ENCODE measurements at places on chromosomes 6 and 20. TPM values are rescaled to one million over a fixed set of nuclear protein-coding genes. Genes with fewer than 3 reads are reported as not detected.
A peak's percentile ranks its signal among the peaks of the same experiment; 100 is the strongest.

DNA sequence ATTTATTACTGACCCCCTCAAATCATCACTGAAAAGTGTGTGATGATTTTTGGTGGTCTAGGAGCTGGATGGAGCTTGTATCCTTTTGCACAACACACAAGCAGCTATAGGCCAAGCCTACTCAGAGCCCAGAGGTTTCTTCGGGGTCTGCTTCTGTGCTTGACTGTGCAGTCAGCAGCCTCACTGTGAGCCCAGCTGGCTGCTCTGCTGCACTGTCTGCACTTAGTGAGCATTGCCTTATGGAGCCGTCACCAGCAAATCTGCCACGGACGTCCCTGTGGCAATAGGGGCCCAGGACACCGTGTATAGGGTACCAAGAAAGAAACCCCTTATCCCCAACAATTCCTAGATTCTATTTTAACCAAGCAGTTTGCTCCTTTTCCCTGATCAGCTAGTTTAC, 38.6 kb upstream of the GMPR start:
- H3K4me3 ChIP-seq = no peak overlapping the region
- H3K36me3 ChIP-seq = no peaks in the 10 kb centered on the region
- peaks cover 15% of the 10 kb centered on the region for H3K27me3 ChIP-seq
- H3K4me1 ChIP-seq = no peaks in the 10 kb centered on the region
- DNase-seq = no peak

DNA sequence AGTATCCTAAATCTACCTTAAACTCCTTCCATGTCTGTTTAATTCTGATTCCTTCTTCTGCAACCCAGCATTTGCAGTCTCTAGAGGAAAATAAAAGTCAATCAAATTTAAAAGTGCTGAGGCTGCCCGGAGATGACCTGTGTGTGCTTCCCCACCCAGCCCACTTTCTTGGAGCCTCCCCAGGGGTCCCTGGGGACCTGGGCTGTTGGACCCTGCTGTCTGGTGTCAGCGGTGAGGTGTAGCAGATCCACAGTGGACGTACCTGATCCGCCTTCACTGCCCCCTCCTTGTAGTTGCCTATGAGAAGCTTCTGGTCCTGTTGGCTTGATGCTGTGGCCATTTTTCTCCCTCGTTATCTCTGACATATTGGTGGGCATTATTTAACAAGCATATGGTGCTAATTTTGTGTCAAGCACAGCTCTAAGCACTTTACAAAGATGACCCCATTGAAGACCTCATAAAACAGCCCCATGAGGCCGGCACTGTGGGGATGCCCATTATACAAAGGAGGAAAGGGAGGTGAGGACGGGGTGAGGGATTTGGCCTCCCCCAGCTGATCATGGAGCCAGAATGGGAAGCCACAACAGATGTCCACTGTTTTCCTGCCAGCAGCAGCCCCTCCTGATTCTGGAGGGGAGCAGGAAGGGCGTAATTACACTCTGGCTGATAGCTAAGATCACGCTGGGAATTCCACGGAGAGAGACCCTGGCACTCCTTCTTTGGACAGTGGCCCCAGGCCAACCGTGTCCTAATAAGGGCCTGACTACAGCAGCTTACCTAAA, 628.2 kb downstream of the CDH26 start:
- no peaks in the 10 kb centered on the region for H3K27me3 ChIP-seq
- H3K27ac ChIP-seq = no peak overlapping the region
- H3K4me1 ChIP-seq = peaks cover 12% of the 10 kb centered on the region
- no peaks in the 10 kb centered on the region for H3K36me3 ChIP-seq
- no peak overlapping the region for H3K4me3 ChIP-seq

LINC00237 gene
- total RNA-seq = not detected

DNA sequence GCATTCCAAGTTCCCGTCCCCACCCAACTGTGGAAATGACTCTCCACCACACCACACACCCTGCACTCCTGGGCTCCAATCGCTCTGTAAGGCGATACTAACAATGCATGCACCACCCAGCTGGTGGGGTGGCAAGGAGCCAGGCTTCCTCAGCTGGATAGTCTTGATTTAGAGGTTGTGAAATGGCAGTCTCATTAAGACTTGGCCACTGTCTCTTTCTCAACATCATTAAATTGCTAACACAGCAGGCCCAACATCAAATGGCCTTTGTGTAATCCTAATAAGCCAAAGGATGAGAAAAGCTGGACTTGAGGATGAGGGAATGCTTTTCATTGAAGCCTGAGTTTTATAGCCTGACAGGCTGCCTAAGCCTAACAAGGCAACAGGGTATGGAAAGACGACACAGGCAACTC, 223.7 kb downstream of the GMDS start:
- H3K27ac ChIP-seq = no peak overlapping the region
- peak; percentile 63 for DNase-seq
- peaks cover 16% of the 10 kb centered on the region for H3K4me1 ChIP-seq
- H3K27me3 ChIP-seq = no peaks in the 10 kb centered on the region
- H3K4me3 ChIP-seq = no peak overlapping the region

GCNT2 gene
- total RNA-seq = not detected

SYCP2L gene
- not detected for total RNA-seq

- no peak overlapping the region for H3K4me3 ChIP-seq
- H3K27ac ChIP-seq = no peak overlapping the region
- no peaks in the 10 kb centered on the region for H3K27me3 ChIP-seq
- H3K36me3 ChIP-seq = peaks cover 15% of the 10 kb centered on the region
- H3K4me1 ChIP-seq = peaks cover 8% of the 10 kb centered on the region
Observed at GRCh38 chr6:36612101-36612625, 18.0 kb downstream of the SRSF3 start.

GRCh38 chr6:98984121-98984520, 36.4 kb upstream of the FBXL4 start:
- H3K4me3 ChIP-seq = no peak overlapping the region
- no peak overlapping the region for H3K27ac ChIP-seq
- no peaks in the 10 kb centered on the region for H3K36me3 ChIP-seq
- peaks cover 5% of the 10 kb centered on the region for H3K27me3 ChIP-seq
- no peaks in the 10 kb centered on the region for H3K4me1 ChIP-seq
